ENCODE measurements at places on chromosomes 12 and 14. TPM values are rescaled to one million over a fixed set of nuclear protein-coding genes. Genes with fewer than 3 reads are reported as not detected.

The DPPA3 gene
- total RNA-seq: not detected

The TUNAR gene
- total RNA-seq: not detected

GRCh38 chr12:46450279-46450748 lies 77.7 kb upstream of the SLC38A2 start:
- peak; percentile 62 for DNase-seq

DNA sequence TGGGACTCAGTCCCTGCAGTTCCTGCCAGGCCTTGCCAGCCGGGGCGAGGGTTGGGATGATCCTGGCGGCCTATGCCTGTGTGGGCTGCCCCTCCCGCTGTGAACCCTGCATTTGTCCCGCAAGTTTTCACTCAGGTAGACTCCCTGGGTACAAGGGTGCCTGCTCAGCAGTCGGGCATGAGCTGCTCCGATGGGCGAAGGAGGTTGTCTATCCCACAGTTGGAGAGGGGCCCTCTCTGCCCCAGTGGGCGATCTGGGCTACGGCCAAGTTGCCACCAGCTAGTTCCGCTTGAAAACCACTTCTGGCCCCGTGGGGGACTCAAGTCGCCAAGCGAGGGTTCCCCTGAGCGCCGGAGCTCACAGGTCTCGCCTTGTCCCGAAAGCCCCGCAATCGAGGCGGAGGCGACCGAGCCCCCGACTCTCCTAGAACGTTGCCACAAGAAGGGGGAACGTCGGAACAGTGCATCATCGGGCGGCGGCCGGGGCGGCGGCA lies 365 bp upstream of the TPI1 start:
- DNase-seq: peak; percentile 56

GRCh38 chr12:71790331-71790730 lies 35.7 kb downstream of the RAB21 start:
- DNase-seq: no peak
